Transverse colon (tissue), 4 donors: ENCODE measurements at places on chromosomes 2 and 18. TPM values are rescaled to one million over a fixed set of nuclear protein-coding genes. Genes with fewer than 3 reads are reported as not detected.

Gene COL3A1
- 103 TPM for total RNA-seq

DNA sequence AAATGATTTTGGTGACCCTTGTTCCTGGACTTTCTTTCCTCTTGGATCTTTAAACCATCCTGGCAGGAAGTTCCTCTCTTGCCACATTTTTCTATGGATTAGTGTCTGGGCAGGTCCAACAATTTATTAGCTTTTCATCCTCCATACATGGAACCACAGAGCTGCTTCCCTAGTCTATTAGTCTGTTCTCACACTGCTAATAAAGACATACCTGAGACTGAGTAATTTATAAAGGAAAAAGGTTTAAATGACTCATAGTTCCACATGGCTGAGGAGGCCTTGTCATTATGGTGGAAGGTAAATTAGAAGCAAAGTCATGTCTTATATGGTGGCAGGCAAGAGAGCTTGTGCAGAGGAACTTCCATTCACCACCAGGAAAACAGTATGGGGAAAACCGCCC is 122.9 kb downstream of the DDX1 start:
- no peak overlapping the region for H3K27ac ChIP-seq
- H3K4me3 ChIP-seq, result no peak overlapping the region
- no peak for DNase-seq
- no peaks in the 10 kb centered on the region for H3K4me1 ChIP-seq
- H3K27me3 ChIP-seq, result no peaks in the 10 kb centered on the region
- H3K36me3 ChIP-seq, result no peaks in the 10 kb centered on the region

DNA sequence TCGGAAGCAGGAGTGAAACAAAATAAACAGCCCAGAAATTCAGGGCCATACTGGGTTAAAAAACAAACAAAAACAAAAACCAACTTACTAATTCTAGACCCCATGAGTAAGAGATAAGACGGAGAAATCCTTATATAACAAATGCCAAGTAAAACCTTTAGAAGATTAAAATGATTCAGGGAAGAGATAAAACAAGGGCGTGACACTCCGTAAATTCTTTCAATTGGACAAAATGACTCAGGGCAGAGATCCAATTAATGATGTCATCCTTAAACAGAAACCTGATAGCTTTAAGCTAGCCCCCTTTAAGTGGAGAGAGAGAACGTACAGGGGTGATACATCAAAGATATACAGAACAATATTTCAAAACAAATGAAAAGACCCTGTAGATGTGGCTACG is 317.4 kb downstream of the NBAS start:
- no peak for DNase-seq
- H3K4me3 ChIP-seq, result no peak overlapping the region

GRCh38 chr18:332721-333510 is 65.1 kb upstream of the THOC1 start:
- H3K36me3 ChIP-seq, result no peaks in the 10 kb centered on the region
- H3K4me3 ChIP-seq, result no peak overlapping the region
- H3K27ac ChIP-seq, result peak overlapping the region; percentile 56

GRCh38 chr18:1658908-1659566 is 754.4 kb downstream of the ADCYAP1 start:
- no peak for DNase-seq
- H3K27ac ChIP-seq, result no peak overlapping the region
- no peak overlapping the region for H3K4me3 ChIP-seq
- H3K4me1 ChIP-seq, result no peaks in the 10 kb centered on the region
- no peaks in the 10 kb centered on the region for H3K27me3 ChIP-seq

Gene IL36A
- not detected for total RNA-seq

DNA sequence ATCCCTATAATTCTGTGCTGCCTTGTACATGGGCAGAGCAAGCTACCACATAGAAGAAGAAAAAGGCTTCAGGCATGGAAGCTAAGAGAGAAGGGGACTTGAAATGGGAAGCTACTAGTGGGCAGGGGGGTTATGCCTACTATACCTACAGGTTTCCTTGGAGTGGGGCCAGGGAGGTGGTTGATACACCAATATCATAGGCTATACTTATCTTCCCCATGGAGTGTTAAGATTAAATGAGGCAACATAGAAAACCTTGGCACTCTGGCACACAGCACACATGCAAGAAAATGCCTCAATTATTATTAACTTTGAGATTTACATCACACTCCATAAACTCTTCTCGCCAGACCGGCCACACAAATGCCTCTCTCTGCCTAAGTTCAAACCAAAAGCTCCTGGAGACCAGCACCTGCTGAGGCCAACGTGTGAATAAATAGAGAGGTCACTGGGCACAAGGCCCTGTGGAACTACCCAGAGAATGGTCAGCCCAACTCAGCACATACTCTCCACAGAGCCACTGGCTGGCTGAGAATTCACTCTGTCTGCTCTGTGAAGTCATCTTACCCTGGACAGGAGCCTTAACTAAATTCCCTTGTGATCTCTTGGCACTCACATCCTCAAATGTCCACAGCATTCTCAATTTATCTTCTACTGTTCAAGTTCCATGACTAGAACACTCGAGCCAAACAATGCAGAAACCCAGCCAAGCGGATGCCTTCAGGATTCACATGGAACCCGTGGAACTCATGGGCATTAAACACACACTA is 498.7 kb downstream of the BCL11A start:
- H3K36me3 ChIP-seq, result no peaks in the 10 kb centered on the region
- H3K27me3 ChIP-seq, result no peaks in the 10 kb centered on the region
- no peak overlapping the region for H3K4me3 ChIP-seq
- H3K4me1 ChIP-seq, result no peaks in the 10 kb centered on the region
- no peak for DNase-seq

Gene NYAP2
- not detected for total RNA-seq

DNA sequence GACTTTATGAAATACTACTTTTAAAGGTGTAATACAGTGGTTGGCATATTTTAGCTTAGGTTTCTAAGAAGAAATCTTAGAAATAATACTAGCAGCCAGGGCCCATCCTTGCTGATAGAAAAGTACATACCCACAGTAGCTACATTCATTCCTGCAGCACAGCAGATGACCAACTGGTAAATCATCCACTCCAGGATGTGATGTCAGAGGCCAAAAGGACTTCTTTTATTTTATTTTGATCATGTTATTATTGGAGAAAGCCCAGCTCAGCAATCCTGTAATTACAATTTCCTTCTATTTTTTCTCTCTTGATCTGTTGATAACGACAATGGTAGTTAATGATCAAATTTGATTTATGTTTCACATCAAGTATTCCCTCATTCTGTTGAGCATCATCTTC is 18.0 kb upstream of the TTN start:
- no peaks in the 10 kb centered on the region for H3K36me3 ChIP-seq
- H3K27ac ChIP-seq, result no peak overlapping the region
- DNase-seq, result no peak

DNA sequence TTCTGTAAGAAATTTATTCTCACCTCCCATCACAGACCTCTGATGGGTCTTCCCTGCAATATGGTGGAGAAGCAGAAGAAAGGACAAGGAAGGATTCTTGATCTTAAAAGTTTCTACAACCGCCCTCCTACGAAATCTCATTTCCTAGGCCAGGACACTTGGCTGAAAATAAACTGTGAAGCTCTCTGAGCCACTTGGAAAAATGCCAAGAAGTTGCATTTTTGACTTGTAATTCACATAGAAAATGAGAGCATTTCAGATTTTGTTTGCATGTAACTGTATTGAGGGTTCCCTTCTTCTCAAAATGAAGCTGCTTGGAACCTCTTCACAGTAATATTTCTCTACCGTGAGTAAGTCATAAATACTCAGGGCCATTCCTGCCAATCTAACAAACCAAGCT is 458.3 kb upstream of the SLC14A2 start:
- no peaks in the 10 kb centered on the region for H3K4me1 ChIP-seq
- no peak overlapping the region for H3K4me3 ChIP-seq
- no peaks in the 10 kb centered on the region for H3K36me3 ChIP-seq
- H3K27ac ChIP-seq, result no peak overlapping the region
- DNase-seq, result no peak

DNA sequence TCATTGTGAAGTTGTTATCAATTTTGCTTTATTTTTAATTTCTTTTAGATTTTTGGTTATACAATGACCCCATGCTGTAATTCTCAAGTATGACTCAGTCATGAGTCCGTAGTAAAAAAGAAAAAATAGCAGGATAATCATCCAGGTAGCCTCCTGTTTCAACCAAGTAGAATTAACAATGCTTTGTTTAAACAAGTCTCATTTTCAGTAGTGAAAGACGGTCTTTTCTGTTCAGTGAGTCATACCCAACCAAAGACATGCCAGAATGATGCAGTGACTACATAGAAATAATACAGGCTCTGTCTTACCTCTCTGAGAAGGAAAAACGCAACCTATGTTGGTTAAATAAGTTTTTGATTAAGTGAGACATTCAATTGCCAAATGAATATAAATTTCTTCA is 67.8 kb upstream of the DSC1 start:
- no peak for DNase-seq
- H3K27ac ChIP-seq, result no peak overlapping the region
- no peaks in the 10 kb centered on the region for H3K36me3 ChIP-seq
- no peak overlapping the region for H3K4me3 ChIP-seq
- no peaks in the 10 kb centered on the region for H3K4me1 ChIP-seq

Gene GREB1
- 2.6 TPM for total RNA-seq

GRCh38 chr18:49048396-49049020 is 97.7 kb upstream of the SMAD7 start:
- H3K27ac ChIP-seq, result no peak overlapping the region
- H3K27me3 ChIP-seq, result no peaks in the 10 kb centered on the region
- peaks cover 19% of the 10 kb centered on the region for H3K4me1 ChIP-seq
- DNase-seq, result no peak
- no peaks in the 10 kb centered on the region for H3K36me3 ChIP-seq
- no peak overlapping the region for H3K4me3 ChIP-seq

Gene TEKT4
- not detected for total RNA-seq

Gene TUBB6
- 61.0 TPM for total RNA-seq

DNA sequence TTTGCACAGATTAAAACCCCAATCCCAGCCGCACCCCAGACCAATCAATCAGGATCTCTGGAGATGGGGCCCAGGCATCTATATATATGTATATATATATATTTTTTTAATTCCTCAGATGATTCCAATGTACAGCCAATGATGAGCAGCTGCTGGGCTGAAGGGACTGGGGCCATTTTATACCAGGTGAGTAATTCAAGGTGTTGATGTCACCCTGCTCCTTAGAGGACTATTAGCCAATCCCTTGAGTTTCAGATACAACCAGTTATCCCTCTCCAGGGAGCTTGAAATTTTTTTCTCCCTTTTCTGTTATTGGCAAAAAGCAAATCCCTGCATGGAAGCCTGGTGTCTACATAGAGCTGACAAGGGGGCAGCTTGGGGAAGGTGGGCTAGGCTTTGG is 59.8 kb downstream of the MCFD2 start:
- H3K27me3 ChIP-seq, result no peaks in the 10 kb centered on the region
- peaks cover 20% of the 10 kb centered on the region for H3K4me1 ChIP-seq
- DNase-seq, result no peak
